ENCODE measurements at places on chromosomes 12 and 14. TPM values are rescaled to one million over a fixed set of nuclear protein-coding genes. Genes with fewer than 3 reads are reported as not detected.

The AP1G2 gene
- total RNA-seq = 7.6 TPM

The SLC39A9 gene
- total RNA-seq = 110 TPM

The CD4 gene
- not detected for total RNA-seq

The DACT1 gene
- total RNA-seq = 1.5 TPM

The OTX2 gene
- not detected for total RNA-seq

The CLEC4A gene
- total RNA-seq = 0.14 TPM

The KIF26A gene
- 12.4 TPM for total RNA-seq

The DAD1 gene
- 430 TPM for total RNA-seq

The OTOGL gene
- total RNA-seq = 5.3 TPM

The RFX4 gene
- total RNA-seq = not detected

The VWF gene
- 1,119 TPM for total RNA-seq

The GPR68 gene
- 0.36 TPM for total RNA-seq

The CFAP73 gene
- not detected for total RNA-seq

The CCDC85C gene
- total RNA-seq = 12.4 TPM

The SIX6 gene
- total RNA-seq = not detected

The RASSF3 gene
- total RNA-seq = 56.8 TPM

The KCTD10 gene
- 135 TPM for total RNA-seq

The CORO1C gene
- 340 TPM for total RNA-seq

The NYNRIN gene
- total RNA-seq = 11.7 TPM

The LPAR5 gene
- total RNA-seq = not detected

The CNTN1 gene
- total RNA-seq = 0.13 TPM

The BMP4 gene
- total RNA-seq = 98.1 TPM
